ENCODE measurements at places on chromosomes 4 and X.

- no peak for DNase-seq
Measured at GRCh38 chr4:15502384-15502783, 32.7 kb downstream of the CC2D2A start.

GRCh38 chr4:21948347-21949072, at the start of gene KCNIP4:
Gene KCNIP4, minus strand, starts transcription at chr4:21948772.
- DNase-seq = no peak

DNA sequence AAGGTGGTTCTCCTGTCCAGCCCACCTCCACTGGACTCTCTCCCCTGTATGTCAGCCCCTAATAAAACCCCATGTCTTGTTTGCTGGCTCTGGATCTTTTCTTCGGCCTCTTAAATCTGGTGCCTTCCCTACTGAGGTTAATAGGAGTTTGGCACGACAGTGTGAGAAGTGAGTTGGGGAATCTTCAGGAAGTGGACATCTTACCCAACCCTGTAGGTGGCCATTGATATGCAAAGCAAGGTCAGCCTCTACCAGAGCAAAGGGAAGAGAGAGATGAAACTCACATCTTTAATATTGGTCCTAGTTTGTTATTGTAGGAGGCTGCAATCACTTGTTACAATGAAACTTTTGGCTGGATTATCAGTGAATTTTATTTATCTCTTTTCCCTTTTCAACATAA, 111.7 kb downstream of the CHRDL1 start:
- no peak for DNase-seq

- DNase-seq = no peak
Measured at GRCh38 chrX:77450996-77451395, 3.8 kb downstream of the FGF16 start.

DNA sequence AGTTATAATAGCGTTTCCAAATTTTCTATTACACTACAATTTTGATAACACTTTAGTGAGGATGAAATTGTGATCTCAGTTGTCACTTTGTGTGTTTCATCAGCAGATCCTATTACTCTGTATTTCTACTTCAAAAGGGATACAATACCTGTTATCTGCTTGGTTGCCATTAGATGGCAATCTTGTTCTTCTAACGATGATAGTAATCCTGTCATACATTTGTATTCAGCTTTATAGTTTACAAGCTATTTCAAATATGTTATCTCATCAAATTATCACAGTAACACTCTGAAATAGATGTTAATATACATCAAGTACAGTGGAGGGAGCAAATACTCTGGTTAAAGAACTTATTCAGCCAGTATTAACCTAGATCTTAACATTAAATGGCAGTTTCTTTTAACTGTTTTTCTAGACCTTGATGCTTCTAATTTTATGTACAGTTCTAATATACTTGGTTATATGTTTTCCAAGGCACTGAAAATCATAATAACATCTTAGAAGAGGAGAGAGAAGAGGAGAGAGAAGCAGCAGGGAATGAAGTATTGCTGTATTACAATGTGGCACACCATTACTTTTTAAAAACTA, 292.0 kb downstream of the CCSER1 start:
- DNase-seq = peak; percentile 37

- DNase-seq = peak; percentile 67
Measured at GRCh38 chr4:138734746-138735145, 280.8 kb upstream of the NOCT start.

- no peak for DNase-seq
Measured at GRCh38 chr4:130238121-130238520, 1142.2 kb downstream of the C4orf33 start.

DNA sequence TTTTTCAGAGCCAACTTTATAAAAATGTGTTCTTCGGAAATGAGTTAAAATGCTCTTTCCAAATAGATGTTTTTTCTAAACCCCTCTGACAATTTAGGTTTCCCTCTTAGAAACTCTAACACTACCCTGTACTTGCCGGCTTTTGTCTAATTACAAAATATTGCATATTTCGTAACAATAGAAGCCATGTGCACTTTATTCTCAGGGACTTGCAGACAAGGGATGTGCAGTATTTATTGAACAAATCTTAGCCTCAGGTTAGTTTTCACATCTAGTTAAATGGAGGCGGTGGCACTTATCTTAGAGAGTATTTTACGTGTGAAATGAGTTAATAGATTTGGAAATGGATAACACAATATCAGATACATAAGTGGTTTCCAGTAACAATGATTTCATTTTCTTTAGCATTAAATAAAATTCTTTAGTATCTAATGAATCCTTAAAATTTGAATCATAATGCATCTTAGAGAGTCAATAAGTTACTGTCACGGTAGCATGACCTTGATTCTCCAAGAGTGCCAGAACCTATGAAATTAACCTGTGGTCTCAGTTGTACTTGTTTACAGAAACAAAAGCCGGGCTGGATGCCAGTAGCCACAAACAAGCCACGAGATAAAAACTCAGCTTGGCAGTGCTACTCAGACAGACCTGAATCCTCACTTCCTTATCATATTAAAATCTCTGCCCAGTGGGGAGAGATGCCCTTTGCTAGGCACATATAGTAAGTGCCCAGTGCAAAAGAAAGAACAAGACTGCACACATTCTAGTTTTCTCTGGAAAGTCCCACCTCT, 772 bp upstream of the PABPC4L start:
- no peak for DNase-seq

GRCh38 chr4:32958586-32958985, 2238.4 kb downstream of the PCDH7 start:
- no peak for DNase-seq

DNA sequence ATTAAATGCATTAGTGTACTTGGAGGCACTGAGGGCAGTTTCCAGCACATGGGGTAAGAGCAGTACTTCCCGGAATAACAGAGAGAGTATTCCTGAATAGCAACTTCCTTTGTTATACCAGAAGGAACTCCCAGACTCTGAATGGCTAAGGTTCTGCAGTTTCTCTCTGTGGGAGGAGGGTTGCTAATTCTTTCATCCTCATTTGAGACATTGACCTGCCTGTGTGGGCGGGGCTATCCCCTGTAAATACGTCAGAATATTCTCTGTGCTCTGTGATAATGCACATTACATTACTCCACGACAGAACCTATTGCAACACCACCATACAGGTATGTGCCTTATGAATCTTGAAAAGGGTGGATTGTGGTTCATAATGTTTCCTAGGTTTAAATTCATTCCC, 52.7 kb downstream of the SPINK2 start:
- DNase-seq = no peak

DNA sequence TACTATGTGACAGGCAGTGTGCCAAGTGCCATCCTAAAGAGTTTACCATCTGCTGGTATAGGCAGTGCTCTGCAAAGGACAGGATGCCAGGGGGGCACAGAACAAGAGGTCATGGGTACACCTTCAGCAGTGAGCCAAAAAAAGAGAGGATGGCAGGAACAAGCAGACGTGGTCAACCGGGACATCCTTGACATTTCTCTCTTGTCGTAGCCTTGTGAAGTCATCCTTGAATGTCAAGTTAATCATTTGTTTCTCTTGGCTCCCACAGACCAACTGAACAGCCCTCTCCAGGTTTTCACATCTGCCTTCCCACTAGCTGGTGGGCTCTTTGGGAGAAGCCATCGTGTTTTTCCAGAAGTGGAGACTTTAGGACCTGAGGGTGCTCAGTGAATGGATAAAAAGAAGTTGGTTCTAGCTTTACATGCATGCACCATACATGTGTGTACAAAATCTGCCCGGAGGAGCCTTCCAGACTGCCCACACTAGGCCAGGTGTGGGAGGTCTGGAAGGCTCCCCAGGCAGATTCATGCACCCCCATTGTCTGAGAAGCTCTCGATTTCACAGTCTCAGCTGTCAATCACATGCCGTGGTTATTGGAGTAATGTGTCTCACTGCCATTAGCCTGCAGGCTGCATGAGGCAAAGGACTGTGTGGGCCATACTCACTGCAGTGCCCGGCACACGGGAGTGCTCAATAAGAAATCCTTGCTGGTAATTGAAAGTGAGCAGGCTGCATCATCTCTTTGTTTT, 16.4 kb downstream of the PNMA6F start:
- no peak for DNase-seq

- DNase-seq = no peak
Measured at GRCh38 chr4:94457692-94458106, 6.0 kb downstream of the PDLIM5 start.

DNA sequence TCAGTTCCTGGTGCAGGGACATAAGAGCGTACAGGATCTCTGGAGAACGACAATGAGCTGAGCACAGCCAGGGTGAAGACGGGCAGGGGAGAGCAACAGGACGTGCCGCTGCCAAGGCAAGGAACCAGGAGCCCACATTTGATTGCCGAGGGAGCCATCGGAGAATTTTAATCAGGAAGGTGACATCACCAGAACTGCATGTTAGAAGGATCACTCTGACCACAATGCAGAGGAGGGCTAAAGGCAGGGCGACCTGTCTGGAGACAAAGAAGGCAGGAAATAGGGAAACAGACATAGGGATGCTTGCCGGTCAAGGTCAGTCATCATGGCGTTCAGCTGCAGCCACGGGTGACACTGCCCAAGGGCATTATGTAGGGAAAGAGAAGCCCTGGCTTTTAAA, 81.4 kb downstream of the RBM47 start:
- no peak for DNase-seq

GRCh38 chr4:142475663-142476062, 370.4 kb downstream of the INPP4B start:
- DNase-seq = no peak

- DNase-seq = no peak
Measured at GRCh38 chrX:49915361-49916222, 6.8 kb upstream of the CLCN5 start.

GRCh38 chr4:159017323-159018026, 85.4 kb upstream of the RAPGEF2 start:
- no peak for DNase-seq

DNA sequence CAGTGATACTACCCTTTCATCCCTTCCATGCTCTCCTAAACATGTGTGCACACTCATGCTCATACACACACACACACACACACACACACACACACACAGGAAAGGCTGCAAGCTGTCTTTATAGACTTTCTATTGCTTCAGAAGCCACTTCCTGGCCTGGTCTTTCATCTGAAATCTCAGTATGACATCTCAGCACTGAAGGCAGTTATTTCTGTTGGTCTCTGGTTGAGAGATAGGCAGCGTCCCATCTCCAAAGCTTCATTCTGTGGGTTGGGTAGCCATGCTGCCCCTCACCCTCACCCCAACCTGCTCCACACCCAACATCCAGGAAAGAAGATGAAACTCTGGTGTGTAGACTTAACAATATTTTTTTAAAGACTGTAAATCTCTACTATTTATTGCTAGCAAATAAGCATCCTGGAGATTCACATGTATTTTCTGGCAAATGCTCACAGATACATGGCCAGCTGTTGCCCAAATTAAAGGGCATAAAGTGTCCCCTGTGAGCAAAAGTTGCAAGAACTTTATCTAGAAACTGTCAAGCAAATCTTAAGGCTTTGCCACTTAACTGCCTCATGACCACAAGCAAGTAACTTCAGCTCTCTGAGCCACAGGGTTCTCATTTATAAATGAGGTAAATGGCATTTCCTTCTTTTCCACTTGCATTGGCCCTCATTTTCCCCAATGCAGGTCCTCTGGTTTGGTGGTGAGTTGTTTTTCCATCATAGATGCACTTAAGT, 189.8 kb upstream of the AFF2 start:
- no peak for DNase-seq

GRCh38 chr4:116636917-116637316, 448.5 kb downstream of the TRAM1L1 start:
- DNase-seq = no peak

GRCh38 chr4:177375372-177375771, 65.7 kb downstream of the NEIL3 start:
- DNase-seq = no peak

- DNase-seq = no peak
Measured at GRCh38 chr4:145438298-145438697, 43.4 kb upstream of the SMAD1 start.

GRCh38 chr4:1962980-1963379, 45.8 kb downstream of the NELFA start:
- DNase-seq = no peak

GRCh38 chr4:169410839-169411770, 140.3 kb upstream of the SH3RF1 start:
- no peak for DNase-seq

DNA sequence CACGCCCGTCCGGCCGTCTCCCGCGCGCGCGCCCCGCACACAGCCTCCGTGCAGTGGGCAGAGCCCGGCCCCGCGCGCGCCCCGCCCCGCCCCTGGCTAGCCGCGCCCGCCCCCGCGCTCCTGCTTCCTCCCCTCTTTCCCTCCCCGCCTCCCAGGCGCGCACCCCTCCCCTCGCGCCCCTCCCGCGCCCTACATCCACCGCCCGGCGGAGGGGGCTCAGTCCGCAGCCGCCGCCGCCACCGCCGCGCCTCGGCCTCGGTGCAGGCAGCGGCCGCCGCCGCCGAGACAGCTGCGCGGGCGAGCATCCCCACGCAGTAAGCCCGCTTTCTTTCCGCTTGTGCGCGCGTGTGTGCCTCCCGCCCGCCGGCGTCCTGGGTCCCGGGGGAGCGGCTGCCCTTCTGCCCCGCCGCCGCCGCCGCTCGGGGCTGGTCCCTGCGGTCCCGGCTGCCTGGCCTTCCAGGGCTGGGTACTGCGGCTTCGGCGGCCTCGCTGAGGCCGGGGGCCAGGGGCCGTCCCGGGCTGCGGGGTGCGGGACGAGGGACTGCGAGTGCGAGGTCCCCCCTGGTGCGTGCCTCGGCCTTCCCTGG, at the start of gene FHL1:
Gene FHL1, plus strand, starts transcription at position 219 of the 587 bp plus-strand sequence.
- no peak for DNase-seq

GRCh38 chr4:6556263-6556662, 18.7 kb upstream of the MAN2B2 start:
- DNase-seq = no peak

- DNase-seq = no peak
Measured at GRCh38 chr4:182019148-182019652, 224.0 kb upstream of the TENM3 start.

GRCh38 chrX:110569506-110569905, 210.9 kb downstream of the RTL9 start:
- DNase-seq = no peak

All from glomerular endothelial cell (primary cell).